ENCODE measurements at places on chromosomes 1 and 21.

- peak; percentile 4 for DNase-seq
Measured at GRCh38 chr21:38244885-38245869, 11.6 kb upstream of the KCNJ15 start.

DNA sequence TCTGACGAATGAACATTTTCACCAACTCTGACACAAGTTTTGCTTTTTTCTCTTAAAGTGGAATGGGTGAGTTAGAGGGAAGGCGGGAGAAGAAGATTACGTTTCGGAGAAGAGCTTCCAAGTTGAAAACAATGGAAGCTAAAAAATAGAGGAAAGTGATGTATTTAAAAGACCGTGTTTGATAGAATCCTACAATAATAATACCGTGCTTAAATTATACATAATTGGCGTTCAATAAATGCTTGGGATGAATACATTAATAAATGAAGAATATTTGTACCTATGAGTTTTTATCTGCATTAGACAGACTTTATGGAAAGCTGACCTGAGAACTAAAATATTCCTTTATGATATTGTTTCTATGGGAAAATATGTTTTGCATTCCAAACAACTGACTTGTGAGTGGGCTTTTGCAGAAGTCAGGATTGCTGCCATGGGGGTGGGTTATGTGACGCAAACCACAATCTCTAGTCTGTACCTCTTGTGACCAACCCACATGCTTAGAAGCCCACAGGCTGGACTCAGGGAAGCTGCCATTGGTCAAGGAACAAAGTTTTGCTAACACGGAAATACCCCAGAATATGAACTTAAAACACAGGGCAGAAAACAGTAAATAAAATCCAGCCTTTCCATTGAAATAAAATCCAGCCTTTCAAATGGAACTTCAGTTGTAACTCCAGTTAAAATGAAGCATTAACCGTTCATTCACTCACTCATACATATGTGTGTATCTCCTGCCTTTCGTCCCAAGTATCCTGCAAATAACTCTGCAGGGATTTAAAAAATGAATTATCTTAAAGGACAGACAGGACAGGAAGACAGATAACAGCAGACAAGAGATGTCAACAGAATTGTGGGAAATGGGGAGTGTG is 21.3 kb upstream of the ATF3 start:
- DNase-seq: no peak

GRCh38 chr1:19728413-19729145 is 63.9 kb downstream of the HTR6 start:
- no peak for DNase-seq

DNA sequence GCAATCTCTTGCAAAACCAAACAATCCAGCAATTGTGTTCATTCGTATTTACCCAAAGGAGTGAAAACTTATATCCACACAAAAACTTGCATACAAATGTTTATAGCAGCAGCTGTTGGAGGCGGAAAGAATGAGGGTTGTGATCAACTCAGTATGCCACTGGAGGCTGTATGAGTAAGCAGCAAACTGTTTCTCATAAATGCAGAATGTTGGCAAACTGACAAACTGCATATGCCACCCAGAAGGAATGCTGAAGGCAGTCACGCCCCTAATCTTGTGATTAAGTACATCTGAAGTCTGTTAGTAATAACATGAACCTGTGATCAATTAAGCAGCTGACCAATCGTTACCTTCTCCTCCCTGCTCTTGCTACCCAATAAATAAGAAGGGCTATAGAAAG is 60.5 kb upstream of the CR2 start:
- no peak for DNase-seq

GRCh38 chr1:37792943-37793686 is 532 bp upstream of the MANEAL start:
- no peak for DNase-seq

- DNase-seq: no peak
Measured at GRCh38 chr1:41418857-41419583, 57.8 kb downstream of the FOXO6 start.

GRCh38 chr21:29201186-29201585 is 70.7 kb downstream of the MAP3K7CL start:
- DNase-seq: no peak

DNA sequence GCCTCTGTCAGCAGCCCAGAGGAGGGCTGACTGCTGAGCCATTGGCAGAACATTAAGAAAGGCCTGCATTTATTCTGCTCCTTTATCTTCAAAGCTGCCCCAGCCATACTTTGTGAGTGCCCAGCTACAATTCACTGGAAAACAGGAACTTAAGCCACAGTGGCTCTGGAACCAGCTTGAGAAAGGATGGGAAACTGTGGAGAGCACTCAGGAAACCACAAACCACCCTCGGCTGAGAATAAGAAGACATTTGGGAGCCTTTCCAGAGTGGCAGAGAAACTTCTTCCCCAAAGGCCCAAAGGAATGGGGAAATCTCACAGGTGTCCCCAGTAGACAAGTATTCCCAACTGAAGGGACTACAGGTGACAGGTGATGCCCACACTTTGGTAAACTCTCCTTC is 1.8 kb downstream of the LAMB3 start:
- no peak for DNase-seq

Data from activated naive CD4-positive, alpha-beta T cell (primary cell).